Activated CD4-positive, alpha-beta T cell treated with anti-CD3 and anti-CD28 coated beads for 48 hours (primary cell): ENCODE measurements at places on chromosomes 12 and 14.

GRCh38 chr14:76921088-76921399 lies 94.8 kb downstream of the LRRC74A start:
- no peak for DNase-seq

DNA sequence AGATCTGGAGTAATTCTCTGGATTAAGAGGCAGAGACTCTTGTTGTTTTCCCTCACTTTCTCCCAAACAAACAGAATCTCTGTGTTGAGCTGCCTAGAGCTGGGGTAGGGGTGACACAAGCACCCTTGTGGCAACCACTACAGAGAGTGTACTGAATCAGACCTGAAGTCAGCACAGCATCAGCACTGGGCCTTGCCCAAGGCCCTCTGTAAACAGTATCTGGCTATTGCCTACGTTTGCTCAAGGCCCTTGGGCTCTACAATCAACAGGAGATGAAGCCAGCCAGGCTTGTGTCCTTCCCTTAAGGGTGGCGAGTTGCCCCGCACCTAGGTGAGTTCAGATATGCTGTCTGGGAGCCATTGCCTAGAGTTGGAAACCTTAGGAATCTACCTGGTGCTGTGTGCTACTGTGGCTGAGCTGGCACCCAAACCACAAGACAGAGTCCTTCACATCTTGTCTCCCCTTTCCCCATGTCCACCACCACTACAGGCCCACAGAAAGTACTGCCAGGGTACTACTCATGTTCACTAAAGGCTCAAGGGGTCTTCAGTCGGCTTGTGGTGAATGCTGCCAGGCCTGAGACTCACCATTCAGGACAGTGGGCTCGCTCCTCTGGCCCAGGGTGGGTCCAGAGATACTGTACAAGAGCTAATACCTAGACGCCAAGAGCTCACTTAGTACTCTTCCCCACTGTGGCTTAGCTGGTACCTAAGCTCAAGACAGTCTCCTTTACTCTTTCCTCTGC lies 206.8 kb downstream of the SYNE2 start:
- no peak for DNase-seq

GRCh38 chr12:43277651-43278540 lies 274.1 kb downstream of the ADAMTS20 start:
- no peak for DNase-seq

GRCh38 chr14:66008631-66009030 lies 477.5 kb upstream of the CCDC196 start:
- DNase-seq: no peak

- no peak for DNase-seq
Measured at GRCh38 chr12:9032202-9032964, 43.0 kb downstream of the KLRG1 start.

- DNase-seq: peak; percentile 21
Measured at GRCh38 chr12:20492251-20492760, 124.0 kb downstream of the PDE3A start.
